ENCODE measurements at places on chromosomes 12 and 14.
A peak's percentile ranks its signal among the peaks of the same experiment; 100 is the strongest.

DNA sequence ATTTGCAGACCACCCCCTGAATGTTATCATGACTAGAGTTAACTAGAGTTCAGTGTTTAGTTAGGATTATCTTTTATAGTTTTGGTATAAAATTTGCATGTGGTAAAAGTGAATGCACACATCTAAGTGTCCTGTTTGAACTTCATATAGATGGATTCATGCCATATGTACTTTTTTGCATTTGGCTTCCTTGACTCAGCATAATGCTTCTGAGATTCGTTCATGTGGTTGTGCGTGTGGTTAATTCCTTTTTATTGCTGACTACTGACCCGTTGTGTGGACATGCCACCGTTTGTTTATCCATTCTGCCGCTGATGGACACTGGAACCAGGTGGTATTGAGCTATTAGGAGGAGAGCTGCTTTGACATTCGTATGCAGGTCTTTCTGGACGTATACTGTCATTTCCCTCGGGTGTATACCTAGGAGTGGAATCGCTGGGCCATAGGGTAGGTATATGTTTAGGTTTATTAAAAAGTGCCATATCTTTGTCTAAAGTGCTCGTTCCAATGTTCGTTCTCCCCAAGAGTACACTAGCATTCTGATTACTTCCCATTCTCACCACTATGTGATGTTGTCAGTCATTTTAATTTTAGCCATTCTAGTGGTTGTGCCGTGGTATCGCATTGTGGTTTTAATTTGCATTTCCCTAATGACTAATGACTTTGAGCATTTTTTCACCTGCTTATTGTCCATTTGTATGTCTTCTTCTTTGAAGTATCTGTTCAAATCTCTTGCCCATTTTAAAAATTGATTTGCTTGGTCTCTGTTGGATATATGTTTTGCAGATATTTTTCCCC is 37.7 kb downstream of the RIN3 start:
- no peak for DNase-seq

- DNase-seq: no peak
These were observed 49.5 kb upstream of the GNPNAT1 start for GRCh38 chr14:52840877-52841276.

DNA sequence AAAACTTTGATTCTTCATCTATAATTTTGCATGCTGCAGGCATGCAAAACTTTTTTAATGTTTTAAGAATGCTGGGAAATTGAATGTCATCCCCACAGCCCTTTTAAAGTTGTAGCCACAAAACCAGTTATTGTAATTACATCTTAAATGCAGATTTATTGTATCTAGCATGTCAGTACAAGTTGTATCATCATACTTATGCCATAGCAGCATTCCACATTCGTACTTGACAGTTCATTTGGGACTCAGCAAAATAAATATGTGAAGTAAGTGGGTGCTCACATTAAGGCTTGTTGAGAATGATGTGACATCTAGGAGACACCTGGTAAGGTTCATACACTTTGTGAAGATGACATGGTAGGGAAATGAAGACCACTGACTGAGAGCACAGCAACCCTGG is 44.0 kb upstream of the GZMB start:
- DNase-seq: no peak

DNA sequence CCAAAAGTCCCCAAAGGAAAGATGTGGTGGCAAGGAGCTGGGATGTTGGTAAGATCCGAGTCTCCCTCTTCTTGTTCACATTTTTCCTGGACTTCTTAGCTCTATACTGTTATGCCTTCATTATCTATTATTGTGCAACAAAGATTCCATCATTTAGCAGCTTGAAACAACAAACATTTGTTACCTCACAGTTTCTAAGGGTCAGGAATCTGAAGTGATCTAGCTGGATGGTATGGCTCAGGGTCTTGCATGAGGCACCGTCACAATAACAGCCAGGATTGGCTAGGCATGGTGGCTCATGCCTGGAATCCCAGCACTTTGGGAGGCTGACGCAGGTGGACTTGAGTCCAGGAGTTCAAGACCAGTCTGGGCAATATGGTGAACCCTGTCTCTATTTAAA is 51.1 kb upstream of the KRAS start:
- DNase-seq: no peak

GRCh38 chr12:126518596-126519200 is 1453.5 kb downstream of the AACS start:
- no peak for DNase-seq

DNA sequence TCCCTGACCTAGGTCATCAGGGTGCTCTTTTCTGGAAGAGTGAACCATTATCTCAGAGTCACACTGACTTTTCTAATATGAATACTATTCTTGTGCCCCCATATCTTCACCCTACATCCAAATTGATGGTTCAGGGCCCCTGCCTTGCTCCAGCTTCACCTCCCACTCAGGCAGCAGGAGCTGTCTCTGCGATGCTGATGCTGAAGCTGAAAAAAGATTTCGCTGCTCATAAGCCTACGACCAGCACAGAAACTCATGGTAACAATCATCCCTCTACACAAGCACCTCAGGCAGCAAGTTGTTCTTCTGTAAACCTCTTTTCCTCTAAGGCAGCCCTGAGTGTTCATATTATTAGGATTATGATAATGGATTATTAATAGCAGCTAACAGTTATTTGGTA is 3.2 kb downstream of the ARF3 start:
- no peak for DNase-seq

DNA sequence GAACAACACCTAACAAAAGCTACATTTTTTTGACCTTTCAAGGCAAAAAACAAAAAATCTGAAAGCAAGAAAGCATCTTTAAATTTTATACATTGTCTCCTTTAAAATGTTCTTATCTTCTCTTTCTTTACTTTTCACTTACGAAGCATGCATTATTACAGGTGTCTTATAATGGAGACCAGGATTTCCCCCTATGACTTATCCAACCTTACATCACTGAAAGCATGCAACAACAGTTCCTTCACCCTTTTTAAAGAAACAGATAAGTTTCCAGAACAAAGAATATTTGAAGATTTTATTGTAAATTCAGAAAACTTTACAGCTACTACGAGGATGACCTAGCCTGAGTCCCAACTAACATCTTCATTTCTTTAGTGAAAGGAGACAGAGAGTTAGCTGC is 277.2 kb downstream of the AKAP6 start:
- no peak for DNase-seq

DNA sequence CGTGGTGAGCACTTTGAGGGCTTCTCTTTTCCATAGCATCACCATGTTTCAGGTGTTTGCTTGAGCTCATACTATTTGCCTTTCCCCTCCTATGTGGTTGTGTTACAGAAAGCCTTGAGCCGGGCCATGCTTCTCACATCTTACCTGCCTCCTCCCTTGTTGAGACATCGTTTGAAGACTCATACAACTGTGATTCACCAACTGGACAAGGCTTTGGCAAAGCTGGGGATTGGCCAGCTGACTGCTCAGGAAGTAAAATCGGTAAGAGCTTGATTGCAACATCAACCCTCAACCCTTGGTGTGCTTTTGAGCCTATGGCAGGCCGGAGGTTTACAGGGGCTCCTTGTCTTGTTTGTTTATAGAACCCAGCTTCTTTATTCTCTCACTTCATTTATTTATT is 8.1 kb downstream of the LETMD1 start:
- DNase-seq: no peak

DNA sequence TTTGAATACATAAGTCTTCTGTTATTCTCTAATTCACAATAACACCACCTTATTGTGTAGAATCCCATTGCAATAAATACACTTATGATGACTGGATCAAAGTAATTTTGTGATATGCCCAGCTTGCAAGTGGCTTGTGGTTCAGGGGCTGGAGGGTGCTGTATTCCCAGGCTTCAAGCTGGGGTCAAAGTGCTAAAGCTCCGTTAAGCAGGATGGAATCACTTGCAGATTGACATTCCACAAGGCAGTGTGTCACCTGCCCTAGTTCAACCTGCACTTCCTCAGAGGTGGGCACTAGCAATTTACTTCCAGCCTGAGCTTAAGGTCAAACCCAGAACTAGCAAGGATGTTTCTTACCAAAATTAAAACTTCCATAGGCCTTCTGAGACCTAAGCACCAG is 166.6 kb downstream of the SSPN start:
- no peak for DNase-seq

DNA sequence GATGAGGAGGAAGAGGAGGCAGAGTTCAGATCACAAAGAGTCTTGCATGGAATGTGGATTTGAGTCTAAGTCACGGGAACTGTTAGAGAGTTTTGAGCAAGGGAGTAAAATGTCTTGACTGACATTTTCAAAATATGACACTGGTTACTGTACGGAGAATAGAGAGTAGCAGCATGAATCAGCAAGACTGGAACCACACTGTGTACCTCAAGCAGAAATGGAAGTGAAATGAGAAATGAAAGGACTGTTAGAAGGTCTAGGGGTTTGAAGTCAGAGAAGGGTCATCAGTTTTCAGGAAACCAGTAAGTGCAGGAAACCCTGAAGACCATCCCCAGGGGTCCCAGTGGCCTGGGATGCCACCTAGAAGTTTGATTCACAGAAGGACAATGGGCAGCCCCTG is 236.3 kb downstream of the GALC start:
- DNase-seq: no peak

DNA sequence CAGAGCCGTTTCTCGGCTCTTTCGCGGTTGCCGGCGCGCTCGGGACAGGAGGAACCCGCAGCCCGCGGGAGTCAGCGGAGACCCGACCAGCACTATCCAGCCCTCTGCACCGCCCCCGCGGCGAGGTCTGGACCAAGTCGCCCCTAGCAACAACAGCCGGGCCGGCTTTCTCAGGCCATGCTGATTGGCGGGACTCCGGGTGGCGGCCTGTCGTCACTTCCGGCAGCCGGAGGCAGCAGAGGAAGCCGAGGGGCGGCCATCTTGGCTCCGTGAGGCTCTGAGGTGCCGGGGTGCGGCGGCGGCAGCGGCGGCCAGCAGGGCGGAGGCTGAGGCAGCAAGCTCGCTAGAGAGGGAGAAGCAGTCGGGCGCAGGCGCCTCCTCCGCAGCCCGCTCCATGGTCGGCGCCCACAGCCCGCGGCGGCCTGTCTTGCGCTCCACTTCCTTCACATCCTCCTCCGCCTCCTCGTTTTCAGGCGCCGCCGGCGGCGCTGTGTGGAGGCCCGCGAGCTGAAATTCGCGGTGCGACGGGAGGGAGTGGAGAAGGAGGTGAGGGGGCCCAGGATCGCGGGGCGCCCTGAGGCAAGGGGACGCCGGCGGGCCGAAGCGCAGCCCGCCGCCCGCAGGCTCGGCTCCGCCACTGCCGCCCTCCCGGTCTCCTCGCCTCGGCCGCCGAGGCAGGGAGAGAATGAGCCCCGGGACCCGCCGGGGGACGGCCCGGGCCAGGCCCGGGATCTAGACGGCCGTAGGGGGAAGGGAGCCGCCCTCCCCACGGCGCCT is at the start of gene MARK3:
Gene MARK3 (plus strand): TSS at position 264 of the 777 bp plus-strand sequence. CDS start 615 bp downstream, outside the sequence.
- DNase-seq: peak; percentile 69

- no peak for DNase-seq
These were observed 400.3 kb downstream of the ZFP36L1 start for GRCh38 chr14:68392393-68393141.

GRCh38 chr14:68546839-68547238 is 246.0 kb downstream of the ZFP36L1 start:
- DNase-seq: peak; percentile 59

- peak; percentile 71 for DNase-seq
These were observed 484.4 kb downstream of the ATP23 start for GRCh38 chr12:58425481-58426392.

DNA sequence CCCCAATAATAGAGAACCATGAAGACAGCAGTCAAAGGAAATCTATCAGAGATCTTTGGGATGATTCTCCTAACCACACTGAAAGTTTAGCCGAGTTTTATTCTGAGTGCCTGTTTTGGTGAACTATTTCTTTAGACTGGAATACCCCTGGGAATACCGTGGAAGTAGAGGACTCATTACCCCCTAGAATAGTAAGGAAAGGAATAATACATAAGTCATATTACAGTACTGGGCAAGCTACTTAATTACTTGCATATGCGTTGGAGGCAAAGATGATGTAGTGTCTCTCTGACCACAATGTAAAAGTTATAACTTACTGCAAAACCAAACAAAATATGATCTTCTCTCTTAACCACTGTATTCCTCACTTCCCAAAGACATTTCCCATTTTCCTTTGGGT is 25.5 kb downstream of the ZC2HC1C start:
- DNase-seq: peak; percentile 12

DNA sequence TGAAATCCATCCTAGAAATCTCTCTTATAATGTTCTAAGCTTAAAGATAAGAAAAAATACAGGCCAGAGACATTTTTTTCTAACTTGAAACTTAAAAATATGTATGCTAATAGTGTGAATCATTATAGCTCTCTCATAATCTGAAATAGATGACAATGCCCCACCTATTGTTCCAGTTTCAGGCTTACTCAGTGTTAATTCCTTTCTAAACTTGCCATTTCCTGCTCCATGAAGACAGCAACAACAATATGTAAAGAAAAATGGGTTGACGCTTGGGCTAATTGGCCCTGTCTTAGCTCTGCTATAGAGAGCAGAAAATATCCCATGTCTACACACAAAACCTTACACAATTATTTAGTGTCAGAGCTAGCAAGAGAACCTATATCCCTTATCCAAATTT is 37.1 kb downstream of the LMO3 start:
- no peak for DNase-seq

DNA sequence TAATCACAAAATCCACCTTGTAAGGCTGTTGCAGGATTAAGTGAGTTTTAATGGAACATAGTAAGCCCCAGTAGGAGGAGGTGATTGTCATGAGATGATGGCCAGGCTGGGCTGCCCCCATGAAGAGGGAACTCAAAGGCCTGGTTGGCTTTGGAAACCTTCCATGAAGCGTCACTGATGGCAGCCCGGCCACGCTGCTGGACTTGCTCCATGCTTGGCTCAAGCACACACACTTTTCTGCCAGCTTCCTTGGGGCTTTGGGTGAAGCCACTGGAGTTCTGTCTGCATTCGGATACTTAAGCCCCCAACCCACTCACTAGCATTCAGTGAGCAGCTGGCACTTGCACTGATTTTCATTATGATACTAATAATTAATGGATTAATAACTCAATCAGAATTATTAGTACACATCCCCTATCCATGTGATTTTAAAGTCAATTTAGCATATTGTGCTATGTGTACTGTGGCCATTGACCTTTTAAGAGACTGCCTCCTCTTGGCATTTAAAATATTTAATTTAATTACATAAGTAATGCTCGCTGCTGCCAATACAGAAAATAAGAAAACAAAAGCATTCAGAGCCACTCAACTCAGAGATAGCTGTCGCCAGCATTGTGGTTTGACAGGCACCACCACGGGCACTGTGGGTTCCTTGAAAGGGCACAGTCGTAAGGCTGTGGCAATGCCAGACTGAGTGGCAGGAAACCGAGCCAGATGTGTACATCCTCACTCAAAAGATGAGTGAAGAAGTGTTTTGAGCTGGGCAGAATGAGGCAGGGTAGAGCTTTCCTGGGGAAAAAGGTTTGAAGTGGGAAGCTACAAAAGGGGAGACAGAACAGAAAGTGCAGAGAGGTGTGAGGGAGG is 15.9 kb downstream of the KRT85 start:
- no peak for DNase-seq

GRCh38 chr12:127962303-127962702 is 304.7 kb upstream of the TMEM132C start:
- no peak for DNase-seq
